Calu3 (cell line): ENCODE measurements at places on chromosomes 7 and 10. TPM values are rescaled to one million over a fixed set of nuclear protein-coding genes. Genes with fewer than 3 reads are reported as not detected.
A peak's percentile ranks its signal among the peaks of the same experiment; 100 is the strongest.

PNLIPRP3 gene
- not detected in 2 replicates for total RNA-seq

HOXA9 gene
- total RNA-seq, result 1.7 and 2.5 TPM in 2 replicates

AP3M1 gene
- total RNA-seq, result 52.2 and 52.6 TPM in 2 replicates

ANKMY2 gene
- total RNA-seq, result 29.9 and 32.5 TPM in 2 replicates

NUDCD3 gene
- 176 and 202 TPM in 2 replicates for total RNA-seq

CYCS gene
- total RNA-seq, result 258 and 276 TPM in 2 replicates

TMEM176B gene
- 3.1 and 7.3 TPM in 2 replicates for total RNA-seq

VWC2 gene
- total RNA-seq, result not detected in 2 replicates

CCM2 gene
- total RNA-seq, result 59.8 and 62.9 TPM in 2 replicates

LRRC18 gene
- total RNA-seq, result not detected in 2 replicates

FEZF1 gene
- total RNA-seq, result 0.22 TPM in 1 of 2 replicates, not detected in the other

WNT8B gene
- total RNA-seq, result 0.17 TPM in 1 of 2 replicates, not detected in the other

SFTPA1 gene
- total RNA-seq, result not detected in 2 replicates

MALRD1 gene
- not detected in 2 replicates for total RNA-seq

TMEM270 gene
- 0.59 and 1.2 TPM in 2 replicates for total RNA-seq

C10orf62 gene
- total RNA-seq, result 1.5 and 1.7 TPM in 2 replicates

DNA sequence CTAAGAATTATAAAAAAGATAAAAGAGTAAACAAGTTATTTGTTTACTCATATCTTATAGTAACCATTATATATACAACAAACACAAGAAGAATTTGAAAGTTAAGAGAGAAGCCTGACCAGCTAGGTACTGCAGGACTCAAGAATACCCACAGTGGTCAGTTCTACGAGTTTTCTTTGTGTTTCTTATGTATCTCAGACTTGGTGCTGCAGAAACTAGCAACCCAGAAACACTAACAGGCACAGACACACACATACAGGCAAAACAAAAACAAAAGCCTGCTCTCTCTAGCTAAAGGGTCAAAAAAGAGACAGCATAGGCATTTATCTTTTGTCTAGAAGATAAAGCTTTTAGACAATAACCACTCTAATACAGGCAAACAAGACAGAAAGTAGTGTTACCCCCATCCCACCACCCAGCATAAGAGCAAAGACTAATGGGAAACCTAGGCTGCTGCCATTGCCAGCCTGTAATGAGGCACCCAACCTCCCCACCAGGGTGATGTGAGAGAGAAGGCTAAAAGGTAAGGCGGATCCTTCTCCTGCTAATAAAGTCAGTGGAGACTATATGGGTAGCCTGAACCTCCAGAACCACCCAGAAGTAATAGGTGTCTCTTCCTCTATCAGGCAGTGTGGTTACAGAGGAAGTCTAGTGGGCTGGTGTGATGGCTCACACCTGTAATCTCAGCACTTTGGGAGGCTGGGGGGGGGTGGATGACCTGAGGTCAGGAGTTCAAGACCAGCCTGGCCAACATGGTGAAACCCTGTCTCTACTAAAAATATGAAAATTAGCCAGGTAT is 113.9 kb downstream of the DNAJC1 start:
- no peak for DNase-seq

DNA sequence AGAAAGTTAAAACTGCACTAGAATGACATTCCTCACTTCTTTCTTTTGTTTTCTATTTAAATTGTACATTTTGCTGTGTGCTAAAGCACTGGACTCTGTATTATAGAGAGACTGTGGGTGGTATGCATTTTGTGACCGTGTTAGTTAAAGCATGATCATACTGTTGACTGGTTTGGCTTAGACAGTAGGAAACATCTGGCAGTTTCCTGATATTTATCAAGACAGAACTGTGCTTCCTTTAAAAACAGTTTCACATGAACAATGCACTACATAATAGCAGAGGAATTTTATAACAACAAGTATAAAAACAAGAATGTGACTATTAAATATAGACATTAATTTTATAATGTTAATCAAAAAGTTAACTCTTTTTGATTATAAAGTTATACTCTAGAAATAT is 23.1 kb downstream of the GNG11 start:
- no peak for DNase-seq

GRCh38 chr7:148588670-148589131 is 1.9 kb upstream of the C7orf33 start:
- DNase-seq, result no peak

- no peak for DNase-seq
Observed at GRCh38 chr7:5774790-5775189, 6.7 kb downstream of the RNF216 start.

DNA sequence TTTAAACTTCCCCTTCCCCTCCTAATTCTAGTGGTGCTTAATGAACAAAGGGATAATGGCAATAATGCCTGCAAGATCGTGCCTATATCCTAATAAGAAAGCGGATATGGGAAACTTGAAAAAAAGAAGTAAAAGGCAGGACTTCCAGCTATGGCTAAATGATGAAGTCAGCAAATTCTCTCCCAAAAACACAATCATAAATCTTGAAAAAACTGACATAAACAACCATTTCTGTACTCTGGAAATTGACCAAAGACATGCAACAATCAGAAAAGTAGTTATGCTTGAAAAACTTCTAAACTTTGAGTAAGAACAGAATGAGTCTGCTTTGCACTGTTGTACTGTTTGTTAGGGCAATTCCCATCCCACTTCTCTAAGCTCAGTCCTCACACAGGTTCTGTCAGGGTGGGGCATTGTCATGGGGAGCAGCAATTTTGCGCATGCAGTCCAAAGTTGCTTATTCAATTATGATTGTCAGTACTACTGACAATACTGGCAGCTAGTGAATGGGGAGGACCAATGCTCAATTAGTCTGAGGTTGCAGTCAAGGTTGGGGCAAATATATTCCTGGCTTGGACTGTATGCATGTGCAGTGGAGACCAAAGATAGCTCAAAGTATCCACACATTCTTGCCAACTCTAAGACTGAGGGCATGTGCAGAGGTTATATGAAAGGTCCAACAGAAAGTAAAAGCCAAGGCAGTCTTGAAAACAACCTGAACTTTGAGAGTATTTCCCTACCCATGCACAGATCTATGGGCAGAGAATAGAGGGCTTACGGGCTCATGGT is 34.1 kb upstream of the ARHGAP22 start:
- DNase-seq, result no peak

DNA sequence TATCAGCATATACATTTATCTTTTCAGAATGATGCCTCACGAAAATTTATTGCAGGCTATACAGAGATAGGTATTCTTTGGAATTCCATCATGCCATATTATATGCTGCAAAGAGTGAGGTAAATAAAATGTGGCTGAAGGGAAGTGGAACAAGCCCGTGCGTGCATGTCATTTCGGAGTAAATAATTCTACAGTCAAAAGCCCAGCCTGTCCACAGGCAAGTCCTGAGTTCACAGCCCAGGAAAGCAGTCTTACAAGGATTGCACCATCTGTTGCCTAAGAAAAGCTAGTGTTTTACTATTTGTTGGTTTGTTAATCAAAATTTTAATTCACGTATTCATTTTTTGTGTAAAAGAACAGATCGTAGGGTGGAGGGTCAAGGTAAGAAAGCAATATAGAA is 292.4 kb upstream of the AKR1E2 start:
- no peak for DNase-seq

DNA sequence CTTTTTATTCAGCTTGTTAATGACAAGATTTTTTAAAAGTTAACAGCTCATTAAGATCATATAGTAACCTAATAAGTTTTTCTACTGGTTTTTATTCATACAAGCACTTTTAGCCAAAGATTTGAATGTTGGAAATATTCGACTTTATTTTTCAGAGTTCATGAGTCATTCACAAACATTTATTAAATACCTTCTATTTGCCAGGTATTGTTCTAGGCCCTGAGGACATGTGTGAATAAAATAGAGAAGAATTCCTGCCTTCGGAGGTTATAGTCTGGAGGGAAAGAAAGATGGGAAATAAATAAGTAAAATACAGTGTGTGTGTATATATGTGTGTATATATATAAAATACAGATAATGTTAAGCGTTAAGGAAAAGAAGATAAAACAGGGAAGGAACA is 31.5 kb downstream of the BTAF1 start:
- no peak for DNase-seq

DNA sequence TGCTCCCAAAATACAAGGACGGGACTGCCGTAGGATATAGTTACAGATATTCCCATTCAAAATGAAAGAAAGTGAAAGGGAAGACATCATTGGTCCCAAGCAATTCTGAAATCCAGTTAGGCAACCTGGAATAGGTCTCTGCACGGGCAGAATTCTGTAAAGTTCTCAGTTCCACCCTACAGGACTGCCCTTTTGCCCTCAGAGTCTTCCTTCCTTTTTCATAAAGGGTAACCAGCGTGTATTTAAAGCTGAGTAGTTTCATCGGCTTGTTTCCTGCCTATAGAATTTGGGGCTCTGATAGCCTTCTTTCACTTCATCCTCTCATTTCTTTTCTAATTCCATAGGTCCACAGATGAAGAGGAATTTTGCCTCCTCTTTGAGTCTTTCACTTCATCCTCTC is 20.0 kb downstream of the COPG2 start:
- DNase-seq, result no peak

- DNase-seq, result no peak
Observed at GRCh38 chr7:68504716-68505115, 1093.6 kb upstream of the AUTS2 start.

GRCh38 chr10:79029478-79030390 is 39.0 kb upstream of the ZMIZ1 start:
- DNase-seq, result no peak

DNA sequence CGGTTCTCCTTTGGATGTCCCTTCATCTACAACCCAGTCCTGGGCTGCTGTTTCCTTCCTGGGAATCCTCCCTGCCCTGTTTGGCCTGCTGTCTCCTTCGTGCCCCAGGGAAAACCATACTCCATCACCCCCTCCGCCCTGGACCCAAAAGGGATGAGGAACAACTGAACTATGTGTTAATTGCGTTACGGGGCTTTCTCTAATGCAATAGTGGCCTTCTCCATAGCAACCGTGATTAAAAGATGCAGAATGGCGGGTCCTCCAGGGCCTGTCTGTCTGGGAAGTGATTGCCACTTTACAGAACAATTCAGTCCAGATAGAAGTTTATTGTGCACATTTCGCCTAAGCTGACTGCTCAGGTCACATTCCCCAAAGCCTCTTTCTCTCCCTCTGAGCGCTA is 112.0 kb upstream of the FGFR2 start:
- no peak for DNase-seq

- no peak for DNase-seq
Observed at GRCh38 chr7:111510584-111511378, 51.5 kb downstream of the IMMP2L start.

GRCh38 chr7:20144801-20145200 is 72.4 kb downstream of the MACC1 start:
- no peak for DNase-seq

- DNase-seq, result no peak
Observed at GRCh38 chr10:77186936-77187335, 450.7 kb downstream of the KCNMA1 start.

GRCh38 chr7:44403176-44403759 is 77.9 kb upstream of the CAMK2B start:
- DNase-seq, result no peak

- no peak for DNase-seq
Observed at GRCh38 chr10:10845185-10845584, 172.5 kb upstream of the CELF2 start.

- DNase-seq, result no peak
Observed at GRCh38 chr7:128217030-128217805, 23.9 kb upstream of the LEP start.

DNA sequence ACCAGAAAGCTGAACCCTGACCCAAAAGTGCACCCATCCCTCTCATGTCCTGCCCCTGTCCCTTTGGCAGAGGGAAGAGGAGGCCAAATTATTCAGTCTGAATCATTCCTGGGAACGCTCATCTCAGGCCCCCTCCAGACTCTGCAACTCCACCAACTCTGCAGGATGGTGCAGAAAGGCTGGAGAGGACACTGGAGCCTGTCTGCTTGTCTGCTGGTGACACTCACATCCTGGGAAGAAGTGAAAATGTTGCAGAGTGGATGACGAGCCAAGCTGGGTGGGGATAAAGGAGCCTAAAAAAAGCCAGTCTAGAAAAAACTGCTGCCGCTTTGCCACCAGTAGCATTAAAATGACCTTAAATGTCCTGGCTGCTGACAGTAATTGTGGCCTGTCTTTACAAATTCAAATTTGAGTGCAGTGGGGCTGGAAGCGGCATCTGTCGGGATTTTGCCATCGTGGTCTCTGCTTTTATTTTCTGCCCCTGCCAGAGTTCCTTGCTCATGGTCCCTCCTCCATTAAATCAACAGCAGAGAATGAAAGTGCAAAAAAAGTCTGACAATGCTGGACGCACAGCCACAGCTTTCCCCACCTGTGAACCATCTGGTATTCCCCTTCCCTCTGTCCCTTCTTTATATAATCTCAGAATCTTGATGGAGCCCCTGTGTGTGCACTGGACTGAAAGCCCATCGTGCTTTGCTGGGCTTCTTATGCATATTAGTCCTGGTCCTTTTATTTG is 63.9 kb downstream of the STK17A start:
- no peak for DNase-seq

- DNase-seq, result no peak
Observed at GRCh38 chr7:604001-604883, 84.6 kb upstream of the PDGFA start.

DNA sequence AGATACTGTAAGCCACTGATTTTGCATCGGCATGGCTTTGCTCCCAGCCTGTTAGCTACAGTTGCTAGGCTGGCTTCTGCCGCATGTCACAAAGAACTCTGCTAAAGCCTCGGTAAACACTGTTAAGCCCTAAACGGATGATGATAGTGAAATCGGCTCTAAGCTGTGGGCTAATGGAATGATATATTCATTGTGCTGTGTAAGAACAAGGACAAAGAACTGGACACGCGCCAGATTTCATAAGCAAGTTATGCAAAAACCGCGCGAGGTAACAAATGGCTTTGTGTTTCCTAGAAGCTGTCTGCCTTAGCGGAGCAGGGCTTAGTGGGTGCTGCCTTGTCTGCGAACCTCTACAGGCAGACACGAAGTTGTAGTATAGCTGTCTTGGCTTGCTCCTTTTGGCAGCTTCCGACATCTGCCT is 331.3 kb upstream of the COBL start:
- DNase-seq, result peak; percentile 66

GRCh38 chr7:28358423-28358868 is 53.9 kb upstream of the CREB5 start:
- DNase-seq, result peak; percentile 41

- no peak for DNase-seq
Observed at GRCh38 chr10:133170092-133170491, 10.1 kb downstream of the KNDC1 start.

GRCh38 chr10:72455889-72456595 is 101.3 kb upstream of the DNAJB12 start:
- DNase-seq, result no peak

DNA sequence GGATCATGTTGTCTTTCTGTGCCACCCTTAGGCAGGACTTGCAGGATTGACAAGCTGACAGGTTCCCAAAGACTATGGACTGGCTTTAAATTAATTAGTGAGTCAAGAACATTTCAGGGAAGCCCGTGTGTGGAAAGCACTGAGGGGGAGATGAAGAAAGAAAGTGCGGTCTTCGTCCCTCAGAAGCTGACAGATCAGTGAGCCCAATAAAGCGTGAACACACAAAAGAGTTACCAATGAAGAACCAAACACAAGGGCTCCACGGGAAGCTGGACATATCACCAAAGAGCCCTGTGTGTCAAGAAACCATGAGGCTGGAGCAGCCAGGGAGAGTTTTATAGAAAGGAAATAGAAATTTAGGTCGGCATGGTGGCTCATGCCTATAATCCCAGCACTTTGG is 725.8 kb downstream of the PARD3 start:
- DNase-seq, result no peak
